ENCODE measurements at places on chromosomes 4 and X.
A peak's percentile ranks its signal among the peaks of the same experiment; 100 is the strongest.

DNA sequence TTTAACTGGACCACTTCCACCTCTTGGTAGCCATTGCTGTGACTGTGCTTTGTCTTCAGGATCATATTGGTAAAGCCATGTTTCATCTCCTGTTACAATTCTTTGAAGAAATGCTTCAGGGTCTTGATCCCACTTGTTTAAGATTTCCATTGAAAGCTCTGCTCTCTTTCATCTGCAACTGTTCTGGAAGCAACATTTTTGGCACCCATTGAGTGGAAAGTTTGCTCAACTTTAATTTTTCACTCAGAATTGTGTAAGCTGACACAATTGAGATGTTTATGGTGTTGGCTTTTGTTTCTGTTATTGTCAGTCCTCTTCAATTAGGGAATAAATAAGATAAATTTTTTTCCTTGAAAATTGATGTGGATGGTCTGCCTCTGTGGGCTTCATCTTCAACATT, 237.4 kb downstream of the MAPK10 start:
- no peaks in the 10 kb centered on the region for H3K36me3 ChIP-seq
- DNase-seq, result no peak
- no peaks in the 10 kb centered on the region for H3K27me3 ChIP-seq

DNA sequence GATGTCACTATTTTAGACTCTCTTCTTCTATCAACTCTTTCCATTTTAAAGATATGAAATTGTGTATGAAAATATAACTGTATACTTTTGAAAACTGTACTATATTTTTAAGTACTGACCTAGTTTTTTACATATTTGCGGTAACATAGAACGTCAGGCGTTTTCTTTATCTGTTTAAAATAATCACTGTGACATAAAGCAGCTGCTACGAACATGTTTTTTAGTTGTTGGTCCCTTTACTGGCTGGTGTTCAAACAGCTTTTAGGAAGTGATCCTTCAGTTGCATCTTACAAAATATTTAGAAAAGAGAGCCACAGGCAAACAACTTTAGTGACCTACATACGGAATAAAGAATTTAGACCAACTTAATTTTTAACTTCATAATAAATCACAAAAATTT, 73.1 kb downstream of the METTL14 start:
- DNase-seq, result no peak
- peaks cover 17% of the 10 kb centered on the region for H3K36me3 ChIP-seq
- no peaks in the 10 kb centered on the region for H3K27me3 ChIP-seq
- H3K27ac ChIP-seq, result no peak overlapping the region
- no peak overlapping the region for H3K4me3 ChIP-seq
- H3K4me1 ChIP-seq, result no peaks in the 10 kb centered on the region

DNA sequence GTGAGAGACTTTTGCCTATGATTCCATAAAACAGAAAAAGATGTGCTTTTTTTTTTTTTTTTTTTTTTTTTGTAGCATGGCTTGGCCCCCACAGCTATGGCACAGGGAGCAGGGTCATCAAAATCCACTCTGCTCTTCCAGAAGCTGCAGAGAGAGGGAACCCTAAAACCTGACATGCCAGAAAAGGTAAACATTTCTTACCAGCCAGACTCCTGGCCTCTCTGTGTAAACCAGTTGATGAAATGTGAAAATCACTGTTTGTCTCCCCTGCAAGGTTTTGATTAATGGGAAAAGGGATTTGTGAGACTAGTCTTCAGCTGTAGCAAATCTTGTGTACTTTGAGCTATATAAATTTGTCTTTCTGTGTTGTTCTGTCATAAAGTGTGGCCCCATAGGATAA, 105.9 kb downstream of the ARSJ start:
- peaks cover 2% of the 10 kb centered on the region for H3K4me1 ChIP-seq
- no peak overlapping the region for H3K27ac ChIP-seq
- H3K27me3 ChIP-seq, result no peaks in the 10 kb centered on the region
- H3K4me3 ChIP-seq, result no peak overlapping the region
- no peaks in the 10 kb centered on the region for H3K36me3 ChIP-seq

- no peak for DNase-seq
- H3K4me3 ChIP-seq, result no peak overlapping the region
- H3K27me3 ChIP-seq, result no peaks in the 10 kb centered on the region
These were observed 16.3 kb upstream of the DRD5 start for GRCh38 chr4:9765091-9765490.

GRCh38 chrX:3026074-3026815, 15.0 kb upstream of the ARSF start:
- H3K4me1 ChIP-seq, result no peaks in the 10 kb centered on the region
- peaks cover 7% of the 10 kb centered on the region for H3K27me3 ChIP-seq
- H3K4me3 ChIP-seq, result no peak overlapping the region
- no peak for DNase-seq
- no peaks in the 10 kb centered on the region for H3K36me3 ChIP-seq

GRCh38 chr4:156974264-156974663, 2.7 kb upstream of the PDGFC start:
- H3K27me3 ChIP-seq, result peaks cover 2% of the 10 kb centered on the region
- H3K4me3 ChIP-seq, result no peak overlapping the region
- H3K27ac ChIP-seq, result no peak overlapping the region
- DNase-seq, result no peak
- no peaks in the 10 kb centered on the region for H3K36me3 ChIP-seq
- H3K4me1 ChIP-seq, result peaks cover 3% of the 10 kb centered on the region

DNA sequence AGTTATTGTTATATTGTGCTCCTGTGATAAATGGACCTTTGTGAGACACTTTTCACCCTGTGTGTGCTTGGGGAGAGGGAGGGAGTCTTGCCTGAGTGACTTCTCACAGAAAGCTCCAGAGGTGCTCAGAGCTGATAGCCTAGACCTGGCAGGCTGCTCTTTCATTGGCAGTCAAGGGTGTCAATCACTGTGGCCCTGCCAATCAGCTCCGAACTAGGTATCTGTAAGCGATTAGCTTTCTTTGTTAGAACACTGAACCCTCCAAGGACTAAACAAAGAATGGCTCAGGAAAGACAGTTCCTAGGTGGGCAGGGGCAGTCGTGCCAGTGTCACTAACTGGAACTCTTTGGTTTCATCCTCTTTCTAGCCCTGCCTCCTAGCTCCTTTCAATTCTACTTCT, 2.7 kb upstream of the NALF2 start:
- H3K36me3 ChIP-seq, result no peaks in the 10 kb centered on the region
- H3K27ac ChIP-seq, result no peak overlapping the region
- H3K4me1 ChIP-seq, result peaks cover 3% of the 10 kb centered on the region
- H3K27me3 ChIP-seq, result no peaks in the 10 kb centered on the region
- no peak for DNase-seq
- no peak overlapping the region for H3K4me3 ChIP-seq

- no peak for DNase-seq
- H3K27me3 ChIP-seq, result no peaks in the 10 kb centered on the region
- H3K36me3 ChIP-seq, result no peaks in the 10 kb centered on the region
- no peak overlapping the region for H3K4me3 ChIP-seq
- no peaks in the 10 kb centered on the region for H3K4me1 ChIP-seq
- H3K27ac ChIP-seq, result no peak overlapping the region
These were observed 50.3 kb downstream of the GASK1B start for GRCh38 chr4:158122501-158122900.

GRCh38 chrX:85379174-85379907, at the start of gene POF1B:
Gene POF1B (minus strand): TSS chrX:85379665. CDS start chrX:85379454, 211 bp downstream.
- DNase-seq, result no peak
- H3K4me3 ChIP-seq, result no peak within 1 kb of the TSS
- no peaks in the 10 kb centered on the region for H3K27me3 ChIP-seq
- H3K27ac ChIP-seq, result no peak within 1 kb of the TSS

- no peak overlapping the region for H3K4me3 ChIP-seq
- H3K4me1 ChIP-seq, result no peaks in the 10 kb centered on the region
- H3K27me3 ChIP-seq, result no peaks in the 10 kb centered on the region
- no peaks in the 10 kb centered on the region for H3K36me3 ChIP-seq
- H3K27ac ChIP-seq, result no peak overlapping the region
These were observed 23.6 kb upstream of the HGFAC start for GRCh38 chr4:3418029-3418762.

DNA sequence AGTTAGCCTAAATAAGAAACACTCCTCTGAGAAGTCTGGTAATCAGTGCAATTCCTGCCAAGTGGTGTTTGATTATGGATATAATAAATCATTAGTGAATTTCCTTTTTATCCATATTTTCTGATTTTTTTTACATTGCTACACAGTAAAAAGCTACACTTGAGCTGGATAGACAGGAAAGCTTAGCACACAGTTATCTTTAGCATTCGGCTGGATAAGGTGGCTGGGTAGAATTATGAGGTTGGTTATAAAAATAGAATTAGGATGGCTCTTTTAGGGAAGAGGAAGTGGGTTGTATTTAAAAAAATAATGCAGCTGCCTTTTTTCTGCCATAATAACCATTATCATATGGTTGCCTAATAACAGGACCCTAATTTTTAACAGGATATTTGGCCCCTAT, 460.6 kb downstream of the NAF1 start:
- no peak for DNase-seq
- no peaks in the 10 kb centered on the region for H3K27me3 ChIP-seq
- H3K27ac ChIP-seq, result no peak overlapping the region
- no peak overlapping the region for H3K4me3 ChIP-seq
- no peaks in the 10 kb centered on the region for H3K4me1 ChIP-seq

GRCh38 chr4:89072921-89073320, 15.9 kb upstream of the FAM13A start:
- H3K27ac ChIP-seq, result no peak overlapping the region
- DNase-seq, result no peak
- H3K36me3 ChIP-seq, result no peaks in the 10 kb centered on the region
- H3K27me3 ChIP-seq, result no peaks in the 10 kb centered on the region

DNA sequence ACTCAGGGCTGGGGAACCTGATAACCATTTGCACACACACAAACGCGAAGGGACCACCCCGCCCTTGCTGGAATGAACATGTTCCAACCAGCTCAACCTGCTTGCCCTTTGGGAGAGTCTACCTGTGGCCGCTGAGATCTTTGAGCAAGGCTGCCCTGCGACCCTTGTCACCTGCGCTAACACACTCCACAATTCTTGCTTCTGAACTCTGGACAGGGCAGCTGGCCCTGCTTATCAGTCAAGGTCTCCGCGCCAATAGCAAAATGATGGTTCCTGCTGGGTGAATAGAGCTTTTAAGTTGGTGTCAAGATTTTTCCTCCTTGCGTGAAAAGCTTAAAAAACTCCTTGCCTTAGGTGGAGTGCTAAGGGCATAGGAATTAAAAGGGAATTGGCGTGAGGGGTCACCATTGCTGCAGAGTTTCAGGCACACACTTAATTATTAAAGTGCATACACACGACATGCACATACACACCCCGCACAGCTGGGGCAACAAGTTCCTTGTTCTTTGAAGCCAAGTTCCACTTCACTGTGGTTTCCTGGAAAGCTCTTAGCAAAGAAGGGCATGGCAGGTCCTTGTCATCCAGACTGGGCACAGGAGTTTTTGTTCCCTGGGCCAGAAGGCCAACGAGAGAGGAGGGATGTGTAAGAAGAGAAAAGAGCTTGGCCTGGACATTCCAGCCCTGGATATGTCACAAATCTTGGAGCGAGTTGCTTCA, 207.7 kb downstream of the STIM2 start:
- H3K4me3 ChIP-seq, result no peak overlapping the region
- no peaks in the 10 kb centered on the region for H3K36me3 ChIP-seq
- no peak overlapping the region for H3K27ac ChIP-seq
- no peaks in the 10 kb centered on the region for H3K4me1 ChIP-seq

DNA sequence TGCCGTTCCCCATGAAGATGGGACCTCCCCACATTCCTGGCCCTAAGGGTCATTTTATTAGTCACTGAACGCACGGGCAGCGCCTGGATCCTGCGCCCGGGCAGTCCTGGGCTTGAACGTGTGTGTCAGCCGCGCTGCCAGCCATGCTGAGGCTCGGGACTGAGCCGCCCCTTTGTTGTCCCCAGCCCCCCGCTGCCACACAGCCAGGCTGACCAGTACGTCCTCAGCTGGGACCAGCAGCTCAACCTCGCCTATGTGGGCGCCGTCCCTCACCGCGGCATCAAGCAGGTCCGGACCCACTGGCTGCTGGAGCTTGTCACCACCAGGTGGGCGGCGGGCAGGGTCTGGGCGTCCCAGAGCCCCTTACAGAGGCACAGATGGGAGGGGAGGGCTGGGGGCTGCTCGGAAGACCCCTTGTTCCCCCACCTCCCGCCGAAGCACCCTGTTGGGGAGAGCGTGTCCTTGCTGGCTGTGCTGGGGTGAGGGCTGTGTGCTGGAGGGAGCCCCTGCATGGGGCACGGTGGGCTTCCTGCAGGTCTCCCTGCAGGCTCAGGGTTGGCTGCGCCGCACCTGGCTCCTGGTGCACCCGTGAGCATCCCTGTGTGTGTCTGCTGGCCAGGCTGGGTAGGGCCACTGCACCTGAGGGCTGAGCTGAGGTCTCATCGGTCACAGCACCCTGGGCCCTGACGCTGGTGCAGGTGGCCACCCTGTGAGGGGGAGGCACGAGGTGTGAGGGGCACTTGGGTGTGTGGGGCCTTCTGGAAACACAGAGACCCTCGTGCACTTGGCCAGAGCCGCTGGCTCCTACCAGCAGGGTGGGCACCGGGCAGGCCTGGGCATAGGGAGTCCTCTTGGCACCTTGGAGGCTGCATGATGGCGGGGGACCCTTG, 1.0 kb downstream of the IDUA start:
- H3K36me3 ChIP-seq, result no peaks in the 10 kb centered on the region
- H3K4me3 ChIP-seq, result peak overlapping the region; percentile 74
- no peaks in the 10 kb centered on the region for H3K27me3 ChIP-seq
- DNase-seq, result no peak

GRCh38 chr4:146023334-146023967, 84.8 kb upstream of the ZNF827 start:
- H3K4me1 ChIP-seq, result no peaks in the 10 kb centered on the region
- no peaks in the 10 kb centered on the region for H3K27me3 ChIP-seq
- no peak overlapping the region for H3K4me3 ChIP-seq
- H3K27ac ChIP-seq, result no peak overlapping the region
- DNase-seq, result no peak
- no peaks in the 10 kb centered on the region for H3K36me3 ChIP-seq

DNA sequence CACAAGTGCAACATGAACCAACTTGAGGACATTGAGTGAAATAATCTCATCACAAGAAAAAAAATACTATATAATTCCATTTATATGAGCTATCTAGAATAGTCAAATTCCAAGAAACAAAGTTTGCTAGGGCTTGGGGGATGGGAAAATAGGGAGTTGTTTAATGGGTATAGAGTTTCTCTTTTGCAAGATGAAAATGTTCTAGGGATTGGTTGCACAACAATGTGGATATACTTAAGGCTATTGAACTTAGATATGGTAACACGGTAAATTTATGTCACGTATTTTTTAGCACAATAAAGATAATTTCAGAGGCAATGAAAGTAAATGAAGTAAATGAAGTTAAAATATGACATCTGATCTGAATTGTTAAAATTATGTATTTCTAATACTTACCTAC, 7.9 kb downstream of the MFSD8 start:
- no peak for DNase-seq
- no peak overlapping the region for H3K4me3 ChIP-seq

GRCh38 chr4:176844448-176844847, 51.7 kb upstream of the VEGFC start:
- H3K27me3 ChIP-seq, result no peaks in the 10 kb centered on the region
- DNase-seq, result no peak
- H3K36me3 ChIP-seq, result no peaks in the 10 kb centered on the region

- no peak for DNase-seq
- H3K27ac ChIP-seq, result no peak overlapping the region
- no peak overlapping the region for H3K4me3 ChIP-seq
- H3K36me3 ChIP-seq, result peaks cover 6% of the 10 kb centered on the region
- H3K27me3 ChIP-seq, result no peaks in the 10 kb centered on the region
- H3K4me1 ChIP-seq, result peaks cover 4% of the 10 kb centered on the region
These were observed 91.0 kb downstream of the USP9X start for GRCh38 chrX:41176263-41176662.

- H3K4me3 ChIP-seq, result no peak overlapping the region
- H3K4me1 ChIP-seq, result peaks cover 4% of the 10 kb centered on the region
- H3K27me3 ChIP-seq, result no peaks in the 10 kb centered on the region
These were observed 20.9 kb downstream of the HNRNPD start for GRCh38 chr4:82352825-82353366.

All from T-cell (primary cell).